PC-3 (cell line): ENCODE measurements at places on chromosomes 16 and 17. TPM values are rescaled to one million over a fixed set of nuclear protein-coding genes. Genes with fewer than 3 reads are reported as not detected.

LONP2 gene
- total RNA-seq, result 32.3 and 41.5 TPM in 2 replicates

GNG13 gene
- total RNA-seq, result not detected in 2 replicates

CEP295NL gene
- total RNA-seq, result 1.8 and 2.4 TPM in 2 replicates

TBC1D3 gene
- total RNA-seq, result not detected in 2 replicates

IRX5 gene
- 0.22 TPM in 1 of 2 replicates, not detected in the other for total RNA-seq

TBC1D26 gene
- not detected in 2 replicates for total RNA-seq

TBC1D28 gene
- not detected in 2 replicates for total RNA-seq

DDX52 gene
- total RNA-seq, result 12.5 and 12.9 TPM in 2 replicates

DNA sequence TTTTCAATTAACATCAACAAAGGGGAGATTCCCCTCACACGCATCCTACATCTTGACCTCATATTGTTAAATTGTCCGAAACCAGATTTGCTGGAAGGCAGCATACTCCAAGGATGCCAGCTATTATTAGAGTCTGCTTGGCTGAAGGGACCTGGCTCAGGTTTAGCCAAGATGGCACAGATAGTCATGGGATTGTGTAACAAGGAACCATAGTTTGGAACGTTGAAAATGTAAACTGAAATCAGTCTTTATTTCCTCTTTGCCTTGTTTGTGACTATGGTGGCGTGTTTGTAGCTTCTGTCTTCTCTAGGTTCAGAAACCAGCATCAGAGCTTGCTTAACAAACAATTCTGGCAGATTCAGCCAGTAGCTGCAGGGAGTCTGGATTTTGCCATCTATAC lies 5.9 kb downstream of the ARSG start:
- H3K4me1 ChIP-seq, result peaks cover 9% of the 10 kb centered on the region
- no peaks in the 10 kb centered on the region for H3K27me3 ChIP-seq
- no peak overlapping the region for H3K4me3 ChIP-seq
- H3K27ac ChIP-seq, result no peak overlapping the region

- DNase-seq, result peak; percentile 87
- H3K27ac ChIP-seq, result no peak overlapping the region
- no peaks in the 10 kb centered on the region for H3K36me3 ChIP-seq
These were observed 15.7 kb upstream of the BAHCC1 start for GRCh38 chr17:81379523-81379942.

- no peaks in the 10 kb centered on the region for H3K27me3 ChIP-seq
- no peaks in the 10 kb centered on the region for H3K4me1 ChIP-seq
- DNase-seq, result no peak
- H3K36me3 ChIP-seq, result peaks cover 12% of the 10 kb centered on the region; the same call in 1 of the 2 replicates
- no peak overlapping the region for H3K27ac ChIP-seq
These were observed 53.4 kb downstream of the EMP2 start for GRCh38 chr16:10526962-10527361.

DNA sequence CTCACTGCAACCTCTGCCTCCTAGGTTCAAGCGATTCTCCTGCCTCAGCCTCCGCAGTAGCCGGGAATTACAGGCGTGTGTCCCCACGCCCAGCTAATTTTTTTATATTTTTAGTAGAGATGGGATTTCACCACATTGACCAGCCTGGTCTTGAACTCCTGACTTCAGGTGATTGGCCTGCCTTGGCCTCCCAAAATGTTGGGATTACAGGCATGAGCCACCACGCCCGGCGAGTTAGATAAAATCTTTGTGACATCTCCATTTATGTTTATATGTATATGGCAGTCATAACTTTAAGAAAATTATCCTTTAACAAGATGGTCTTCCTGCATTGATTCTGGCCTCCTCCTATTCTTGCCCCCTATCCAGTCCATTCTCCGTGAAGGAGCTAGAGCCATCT lies 24.0 kb downstream of the CCDC42 start:
- no peak overlapping the region for H3K4me3 ChIP-seq
- DNase-seq, result no peak
- H3K4me1 ChIP-seq, result no peaks in the 10 kb centered on the region
- H3K27ac ChIP-seq, result no peak overlapping the region

DNA sequence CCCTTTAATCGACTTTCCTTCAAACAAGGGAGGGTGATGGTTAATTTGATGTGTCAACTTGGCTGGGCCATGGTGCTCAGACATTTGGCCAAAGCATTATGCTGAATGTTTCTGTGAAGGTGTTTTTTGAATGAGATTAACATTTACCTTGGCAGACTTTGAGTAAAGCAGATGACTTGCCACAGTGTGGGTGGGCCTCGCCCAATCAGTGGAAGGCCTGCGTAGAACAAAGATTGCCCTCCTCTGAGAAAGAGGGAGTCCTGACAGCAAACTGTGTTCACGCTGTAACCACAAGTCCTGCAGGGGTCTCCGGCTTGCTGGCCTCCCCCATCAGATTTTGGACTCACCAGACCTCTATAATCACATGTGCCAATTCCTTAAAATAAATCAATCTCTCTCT lies 118.7 kb downstream of the SOX9 start:
- H3K4me3 ChIP-seq, result no peak overlapping the region
- no peak for DNase-seq
- no peaks in the 10 kb centered on the region for H3K27me3 ChIP-seq

DNA sequence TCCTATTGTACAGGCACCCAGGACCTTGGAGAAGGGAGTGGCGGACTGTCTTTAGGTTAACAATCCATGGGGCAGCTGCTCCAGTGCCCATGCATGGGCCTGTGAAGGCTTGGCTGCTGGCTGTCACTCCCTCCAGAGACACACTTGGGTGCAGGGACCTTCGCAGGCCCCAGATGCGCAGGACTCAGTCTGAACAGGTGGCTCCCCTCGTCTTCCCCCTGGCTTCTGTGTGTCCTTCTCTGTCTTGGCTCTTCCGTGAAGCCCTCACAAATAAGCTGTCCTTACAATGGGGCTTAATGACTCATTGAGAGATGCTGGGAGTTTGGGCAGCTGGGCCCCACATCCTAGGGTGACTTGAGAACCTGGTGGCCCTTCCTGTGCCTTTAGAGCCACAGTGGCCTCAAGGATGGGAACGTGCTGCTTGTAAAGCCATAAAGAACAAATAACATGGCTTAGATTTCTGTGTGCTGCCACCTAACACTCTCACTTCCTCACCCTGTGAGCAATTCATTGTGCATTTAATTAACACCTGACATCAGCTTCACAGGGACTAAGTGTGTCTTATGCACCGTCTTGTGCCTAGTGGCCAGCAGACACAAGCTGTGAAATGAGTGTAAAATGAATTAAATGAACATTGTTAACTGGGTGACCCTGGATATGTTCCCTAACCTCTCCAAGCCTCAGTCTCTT lies 340.7 kb downstream of the SNX29 start:
- H3K27ac ChIP-seq, result no peak overlapping the region
- H3K36me3 ChIP-seq, result no peaks in the 10 kb centered on the region
- H3K4me1 ChIP-seq, result peaks cover 11% of the 10 kb centered on the region
- no peaks in the 10 kb centered on the region for H3K27me3 ChIP-seq
- H3K4me3 ChIP-seq, result no peak overlapping the region

DNA sequence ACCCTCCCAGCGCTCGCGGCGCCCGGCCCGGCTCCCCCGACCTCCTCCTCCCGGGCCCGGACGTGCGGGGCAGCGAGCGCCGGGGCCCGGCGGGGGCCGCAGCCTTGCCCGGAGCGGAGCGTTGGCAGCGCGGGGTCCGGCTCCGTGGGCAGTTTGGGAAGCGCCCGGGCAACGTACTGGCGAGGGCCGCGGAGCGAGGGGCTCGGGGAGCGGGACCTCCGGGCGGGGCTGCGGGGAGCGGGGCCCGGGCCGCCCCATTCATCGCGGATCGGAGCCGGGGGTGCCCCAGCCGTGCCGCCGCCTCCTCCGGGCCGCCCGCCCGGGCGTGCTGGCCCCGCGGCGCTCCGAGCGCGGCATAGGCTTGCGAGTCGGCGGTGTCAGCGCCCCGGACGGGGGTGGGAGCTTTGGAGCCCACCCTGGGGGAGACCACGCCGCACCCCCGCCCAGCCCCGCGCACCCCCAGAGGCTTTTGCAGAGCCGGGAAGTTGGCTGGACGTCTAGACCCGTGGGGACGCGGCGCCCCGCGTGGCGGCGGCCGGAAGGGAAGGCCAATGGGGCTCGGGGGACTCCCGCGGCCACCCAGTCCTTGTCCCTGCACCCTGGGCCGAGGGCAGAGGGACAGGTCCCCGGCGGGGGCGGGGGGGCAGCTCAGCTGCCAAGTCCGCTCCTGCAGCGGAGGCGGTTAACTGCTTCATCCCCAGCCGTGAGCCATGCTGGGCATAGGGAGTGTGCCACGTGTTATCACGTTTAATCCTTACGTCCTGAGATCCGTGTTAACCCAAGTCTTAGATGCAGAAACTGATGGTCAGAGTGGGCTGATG lies 852 bp downstream of the ZNF469 start:
- peak; percentile 42 for DNase-seq
- H3K4me3 ChIP-seq, result peak overlapping the region; percentile 68
- no peaks in the 10 kb centered on the region for H3K36me3 ChIP-seq
- no peaks in the 10 kb centered on the region for H3K27me3 ChIP-seq

DNA sequence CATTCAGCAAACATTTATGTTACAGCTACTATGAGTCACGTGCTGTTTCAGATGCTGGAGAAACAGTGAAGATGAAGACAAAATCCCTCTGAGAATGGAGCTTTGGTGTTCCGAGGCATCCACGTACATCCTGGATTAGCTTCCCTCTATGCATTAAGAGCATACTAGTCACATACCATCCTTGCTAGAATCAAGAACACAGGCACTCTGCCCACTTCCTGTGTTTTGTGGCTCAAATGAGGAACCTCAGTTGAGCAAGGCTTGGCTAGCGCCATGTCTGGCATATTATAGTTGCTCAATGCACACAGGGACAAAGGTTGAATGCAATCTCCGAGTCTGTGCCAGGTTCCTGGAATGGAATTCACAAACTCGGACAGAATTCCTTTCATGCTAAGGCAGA lies 297.5 kb downstream of the XYLT1 start:
- no peaks in the 10 kb centered on the region for H3K4me1 ChIP-seq
- no peak for DNase-seq
- no peaks in the 10 kb centered on the region for H3K27me3 ChIP-seq
- H3K27ac ChIP-seq, result no peak overlapping the region

DNA sequence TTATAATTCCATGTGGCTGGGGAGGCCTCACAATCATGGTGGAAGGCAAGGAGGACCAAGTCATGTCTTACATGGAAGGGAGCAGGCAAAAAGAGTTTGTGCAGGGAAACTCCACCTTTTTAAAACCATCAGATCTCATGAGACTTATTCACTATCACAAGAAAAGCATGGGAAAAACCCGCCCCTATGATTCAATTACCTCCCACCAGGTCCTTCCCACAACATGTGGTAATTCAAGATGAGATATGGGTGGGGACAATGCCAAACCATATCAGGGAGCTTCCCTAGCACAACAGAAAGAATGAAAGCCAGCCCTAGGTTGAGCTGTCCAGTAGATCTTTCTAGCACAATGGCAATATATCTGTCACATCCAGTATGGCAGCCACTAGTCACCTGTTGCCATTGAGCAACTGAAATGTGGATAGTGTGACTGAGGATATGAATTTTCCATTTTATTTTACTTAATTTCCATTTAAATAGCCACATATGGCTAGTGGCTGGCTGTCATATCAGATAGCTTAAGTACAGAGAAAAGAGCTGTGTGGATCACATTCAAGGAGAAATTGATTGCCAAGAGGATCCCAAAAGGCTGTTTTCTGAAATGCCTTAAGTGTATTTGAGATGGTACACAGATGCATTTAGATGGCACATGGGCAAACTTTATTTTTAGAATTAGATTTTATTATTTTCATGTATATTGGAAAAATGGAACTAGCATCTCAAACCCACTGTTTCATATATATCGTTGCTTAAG lies 273.0 kb downstream of the GRIN2A start:
- no peaks in the 10 kb centered on the region for H3K36me3 ChIP-seq
- no peaks in the 10 kb centered on the region for H3K27me3 ChIP-seq
- no peak overlapping the region for H3K27ac ChIP-seq
- no peak for DNase-seq
- no peaks in the 10 kb centered on the region for H3K4me1 ChIP-seq

DNA sequence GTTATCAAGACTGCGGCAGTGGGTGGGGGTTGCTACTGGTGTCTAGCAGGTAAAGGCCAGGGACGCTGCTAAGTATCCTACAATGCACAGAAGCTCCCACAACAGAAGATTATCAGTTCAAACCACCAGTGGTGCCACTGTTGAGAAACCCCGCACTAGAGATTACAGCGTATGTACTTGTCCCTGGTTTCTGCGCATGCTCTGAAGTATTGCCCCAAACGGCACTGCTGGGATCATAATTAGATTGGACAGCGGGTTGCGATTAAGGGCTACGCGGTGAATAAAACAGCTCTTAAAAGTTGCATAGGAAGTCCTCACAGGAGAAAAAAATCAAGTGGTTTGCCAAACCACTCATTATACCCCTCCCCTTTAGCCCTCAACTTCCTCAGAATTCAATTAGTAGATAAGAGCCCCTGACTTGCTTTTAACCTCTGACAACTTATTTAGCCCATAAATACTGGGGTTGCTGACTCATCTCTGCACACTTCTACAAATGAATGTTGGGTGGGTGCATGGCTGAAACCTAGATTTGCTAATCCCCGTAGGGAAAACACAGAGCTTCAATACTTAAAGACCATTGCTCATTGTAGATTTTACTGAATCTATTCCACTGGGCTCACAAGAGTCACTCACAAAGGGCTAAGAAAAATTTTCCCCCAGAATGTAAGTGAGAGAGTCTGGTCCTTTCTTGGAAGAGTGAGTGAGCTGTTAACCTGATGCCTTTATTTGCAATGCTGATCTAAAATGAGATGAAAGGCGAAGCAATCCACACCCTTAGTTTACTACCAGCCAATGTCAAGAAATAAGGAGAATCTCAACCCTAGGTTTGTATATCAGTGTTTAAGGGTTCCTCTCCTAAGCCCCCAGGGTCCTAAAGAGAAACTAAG lies 91.8 kb downstream of the RGS9 start:
- peaks cover 16% of the 10 kb centered on the region for H3K4me1 ChIP-seq
- H3K4me3 ChIP-seq, result no peak overlapping the region
- peak; percentile 41 for DNase-seq
- H3K27ac ChIP-seq, result no peak overlapping the region
- no peaks in the 10 kb centered on the region for H3K27me3 ChIP-seq
- H3K36me3 ChIP-seq, result no peaks in the 10 kb centered on the region

DNA sequence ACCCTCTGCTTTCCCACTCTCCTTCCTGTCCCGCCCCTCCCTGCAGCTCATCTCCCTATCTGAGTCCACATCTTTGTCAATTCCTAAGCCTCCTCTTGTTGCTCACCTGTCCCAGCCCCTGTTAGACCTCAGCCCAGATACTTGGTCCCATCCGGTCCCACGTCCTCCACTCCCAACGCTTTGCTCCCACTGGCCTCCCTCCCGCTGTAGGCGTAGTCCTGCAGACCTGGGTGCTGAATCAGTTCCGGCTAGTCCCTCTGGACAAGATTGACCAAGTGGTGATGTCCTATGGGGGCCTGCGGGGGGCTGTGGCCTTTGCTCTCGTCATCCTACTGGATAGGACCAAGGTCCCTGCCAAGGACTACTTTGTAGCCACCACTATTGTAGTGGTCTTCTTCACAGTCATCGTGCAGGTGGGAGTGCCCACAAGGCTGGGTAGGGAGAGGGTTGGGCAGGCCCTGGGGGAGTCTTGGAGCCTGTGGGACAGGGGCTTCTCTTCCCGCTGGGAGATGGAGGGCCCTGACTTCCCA lies 8.0 kb downstream of the SLC9A5 start:
- H3K36me3 ChIP-seq, result no peaks in the 10 kb centered on the region
- no peak for DNase-seq
- no peak overlapping the region for H3K27ac ChIP-seq
- H3K4me3 ChIP-seq, result no peak overlapping the region

GRCh38 chr17:35167666-35168065 lies 20.0 kb downstream of the UNC45B start:
- no peak overlapping the region for H3K27ac ChIP-seq
- no peaks in the 10 kb centered on the region for H3K36me3 ChIP-seq
- peak; percentile 51 for DNase-seq
- H3K4me3 ChIP-seq, result no peak overlapping the region
- peaks cover 9% of the 10 kb centered on the region for H3K4me1 ChIP-seq

GRCh38 chr17:5234645-5235576 lies at the start of gene SCIMP:
Gene SCIMP (minus strand): TSS chr17:5234860. CDS start chr17:5234755, 105 bp downstream.
- DNase-seq, result no peak
- H3K4me3 ChIP-seq, result no peak within 1 kb of the TSS
- no peaks in the 10 kb centered on the region; the same call in 1 of the 2 replicates for H3K36me3 ChIP-seq
- no peaks in the 10 kb centered on the region for H3K27me3 ChIP-seq
- peaks cover 5% of the 10 kb centered on the region; the same call in 1 of the 2 replicates for H3K4me1 ChIP-seq
